ENCODE measurements at places on chromosomes 5 and 9.

DNA sequence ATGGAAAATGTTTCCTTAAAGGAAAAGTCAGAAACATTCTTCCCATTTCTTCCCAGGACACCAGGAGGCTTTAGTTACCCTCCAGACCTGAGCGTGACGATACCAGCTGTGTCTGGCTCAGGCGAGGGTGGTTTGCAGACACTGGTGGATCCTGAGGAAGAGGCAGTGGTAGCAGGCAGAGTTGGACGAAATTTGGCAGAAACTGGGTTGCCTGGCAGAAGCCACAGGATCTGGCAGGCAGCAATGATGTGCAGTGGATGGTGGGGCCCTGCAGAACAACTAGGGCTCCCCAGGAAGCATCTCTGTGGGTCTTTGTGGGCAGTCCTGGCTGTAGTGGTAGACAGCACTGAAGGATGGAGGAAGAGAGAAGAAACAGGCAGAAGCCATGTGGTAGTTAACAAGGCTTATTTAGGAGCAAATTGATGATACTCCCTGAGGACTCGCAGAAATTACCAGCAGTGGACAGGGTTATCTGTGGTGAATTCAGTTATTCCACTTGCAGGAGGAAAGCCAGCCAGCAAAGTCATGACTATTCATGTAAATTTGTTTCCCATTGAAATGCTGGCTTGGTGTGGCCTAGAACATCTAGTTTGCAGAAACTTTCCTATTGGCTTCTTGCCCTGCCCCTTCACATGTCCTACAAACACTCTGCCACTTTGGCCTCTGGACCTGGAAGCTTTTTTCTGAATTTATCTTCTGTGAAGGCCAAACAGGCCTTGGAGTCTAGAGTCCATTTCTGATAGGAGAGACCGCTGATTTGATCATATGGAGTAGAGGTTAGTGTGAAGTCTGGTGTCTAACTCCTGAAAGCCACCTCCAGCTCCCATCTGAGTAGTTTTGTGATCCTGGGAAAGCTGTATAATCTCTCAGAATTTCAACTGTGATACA lies 212.0 kb downstream of the DMRT2 start:
- no peak for DNase-seq

DNA sequence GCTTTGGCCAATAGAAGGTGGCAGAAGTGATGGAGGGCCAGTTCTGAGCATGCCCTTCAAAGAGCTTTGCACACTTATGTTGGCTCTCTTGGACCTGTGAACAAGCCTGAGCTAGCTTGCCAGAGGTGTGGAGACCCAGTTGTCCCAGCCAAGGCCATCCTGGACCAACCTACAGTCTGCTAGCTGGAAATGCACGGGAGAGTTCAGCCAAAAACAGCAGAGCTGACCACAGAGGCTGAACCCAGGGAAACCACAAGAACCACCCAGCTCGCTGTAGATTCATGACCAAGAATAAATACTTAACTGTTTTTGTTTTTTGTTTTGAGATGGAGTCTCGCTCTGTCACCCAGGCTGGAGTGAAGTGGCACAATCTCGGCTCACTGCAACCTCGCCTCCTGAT lies 65.4 kb upstream of the HAND1 start:
- DNase-seq, result no peak

DNA sequence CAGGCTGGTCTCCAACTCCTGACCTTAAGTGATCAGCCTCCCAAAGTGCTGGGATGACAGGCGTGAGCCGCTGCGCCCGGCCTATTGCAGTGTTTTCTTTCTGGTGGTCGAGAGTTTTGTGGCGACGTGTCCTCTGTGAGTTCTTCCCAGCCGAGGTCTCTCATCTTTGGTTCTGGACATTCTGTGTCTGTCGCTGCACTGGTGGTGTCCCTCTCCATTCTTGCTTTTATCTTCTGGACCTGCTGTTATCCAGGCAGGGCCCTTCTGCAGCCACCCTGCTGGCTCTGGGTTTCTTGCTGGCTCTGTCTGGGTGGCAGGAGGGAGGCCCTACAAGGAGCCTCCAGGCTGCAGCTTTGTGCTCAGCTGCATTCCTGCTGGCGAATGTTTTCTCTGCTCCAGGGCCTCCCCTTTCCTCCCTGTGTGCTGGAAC lies 49.1 kb upstream of the EXOC3 start:
- DNase-seq, result no peak

GRCh38 chr9:124471761-124472160 lies 21.5 kb downstream of the ADGRD2 start:
- no peak for DNase-seq

GRCh38 chr5:80656425-80656824 lies 1.6 kb upstream of the DHFR start:
- no peak for DNase-seq

GRCh38 chr9:136471802-136472487 lies 10.9 kb downstream of the SEC16A start:
- no peak for DNase-seq
